Kidney (tissue), 22 donors: ENCODE measurements at places on chromosomes 3 and 15. TPM values are rescaled to one million over a fixed set of nuclear protein-coding genes. Genes with fewer than 3 reads are reported as not detected.

PLOD2 gene
- 66.0 TPM for total RNA-seq

SMCO1 gene
- not detected for total RNA-seq

IQCF5 gene
- not detected for total RNA-seq

COPG1 gene
- 173 TPM for total RNA-seq

ATXN7 gene
- total RNA-seq: 36.4 TPM

C3orf49 gene
- not detected for total RNA-seq

EDEM1 gene
- total RNA-seq: 47.5 TPM

SLC2A2 gene
- 12.6 TPM for total RNA-seq
